ENCODE measurements at places on chromosomes 6 and 20.

DNA sequence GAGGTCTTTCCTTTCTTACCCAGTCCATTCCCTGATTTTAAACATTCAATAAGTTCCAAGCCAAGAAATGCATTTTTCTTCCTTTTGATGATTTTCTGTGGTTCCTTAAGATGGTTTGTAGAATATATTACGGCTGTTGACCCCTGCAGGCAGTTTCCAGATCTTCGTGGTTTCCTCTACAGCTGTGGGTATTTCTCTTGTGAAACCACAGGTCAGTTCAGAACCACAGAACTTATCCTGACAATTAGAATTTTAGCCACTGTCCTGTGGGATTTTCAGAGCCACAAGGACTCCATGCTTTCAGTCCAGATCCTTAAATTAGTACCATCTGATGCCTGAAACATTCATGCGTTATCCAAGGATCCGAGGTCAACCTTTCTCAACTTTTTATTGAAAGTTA lies 29.7 kb upstream of the EXOC2 start:
- DNase-seq: no peak

GRCh38 chr6:358847-359246 lies 32.7 kb upstream of the IRF4 start:
- DNase-seq: no peak

DNA sequence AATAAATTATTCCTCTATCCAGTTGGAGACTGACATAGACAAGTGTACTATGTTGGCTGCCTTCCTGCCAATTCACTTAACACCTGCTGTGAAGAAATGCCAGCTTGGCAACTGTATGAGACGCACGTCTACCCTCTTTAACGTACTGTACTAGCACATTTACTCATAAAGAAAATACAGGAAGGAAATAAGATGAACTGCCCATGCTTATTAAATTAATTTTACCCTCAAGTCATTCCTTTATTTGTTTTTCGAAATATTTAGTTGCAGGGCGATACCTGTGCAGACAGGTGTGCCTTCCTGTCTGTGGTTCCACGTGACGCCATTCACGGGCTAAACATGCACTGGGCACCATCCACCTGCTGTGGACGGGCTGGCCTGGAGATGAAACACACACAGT lies 52.0 kb downstream of the PSMG4 start:
- DNase-seq: no peak

- no peak for DNase-seq
These were observed 94.5 kb upstream of the BTN3A2 start for GRCh38 chr6:26270486-26270861.

GRCh38 chr6:76861403-76861802 lies 601.9 kb downstream of the HTR1B start:
- peak; percentile 7 for DNase-seq

DNA sequence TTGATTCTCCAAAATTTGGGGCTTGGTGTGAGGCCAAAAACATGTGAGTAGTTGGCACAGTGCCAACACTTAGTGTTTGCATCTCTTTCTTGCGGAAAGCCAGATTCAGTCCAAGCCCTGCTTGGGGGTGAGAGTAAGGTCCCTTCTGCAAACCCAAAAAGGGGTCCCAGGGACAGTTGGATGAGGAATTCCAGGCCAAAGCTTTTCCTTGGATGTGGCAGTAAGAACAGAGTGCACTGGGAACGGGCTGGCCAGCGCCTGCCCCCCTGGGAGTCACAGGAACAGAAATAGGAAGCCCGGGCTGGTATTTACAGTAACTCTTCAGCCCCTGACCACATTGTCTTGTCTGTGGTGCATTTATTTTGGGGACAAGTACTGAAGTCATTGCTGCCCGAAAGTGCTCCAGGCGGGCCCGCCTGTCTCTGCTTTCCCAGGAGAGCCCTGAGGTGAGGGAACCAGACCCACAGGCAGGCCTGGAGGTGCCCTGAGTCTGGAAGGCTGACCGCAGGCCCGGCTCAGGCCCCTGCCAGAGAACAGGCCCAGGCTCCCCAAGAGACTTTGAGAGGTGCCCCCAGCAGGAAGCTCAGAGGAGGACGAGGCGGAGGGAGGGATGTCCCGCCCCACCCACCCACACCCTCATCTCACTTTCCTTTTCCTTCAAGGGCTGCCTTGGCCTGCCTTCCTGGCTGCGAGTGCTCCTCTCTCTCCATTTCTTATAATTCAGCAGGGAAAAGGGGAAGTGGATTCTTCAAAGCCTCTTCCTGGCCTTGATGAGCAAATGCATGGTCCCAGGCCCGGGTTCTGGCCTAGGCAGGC lies 218.4 kb downstream of the MAFB start:
- DNase-seq: no peak

GRCh38 chr20:11499101-11499634 lies 418.5 kb upstream of the BTBD3 start:
- DNase-seq: peak; percentile 14

- no peak for DNase-seq
These were observed 70.9 kb downstream of the OPN5 start for GRCh38 chr6:47852727-47853126.

- no peak for DNase-seq
These were observed 31.8 kb downstream of the MLIP start for GRCh38 chr6:54142889-54143519.

DNA sequence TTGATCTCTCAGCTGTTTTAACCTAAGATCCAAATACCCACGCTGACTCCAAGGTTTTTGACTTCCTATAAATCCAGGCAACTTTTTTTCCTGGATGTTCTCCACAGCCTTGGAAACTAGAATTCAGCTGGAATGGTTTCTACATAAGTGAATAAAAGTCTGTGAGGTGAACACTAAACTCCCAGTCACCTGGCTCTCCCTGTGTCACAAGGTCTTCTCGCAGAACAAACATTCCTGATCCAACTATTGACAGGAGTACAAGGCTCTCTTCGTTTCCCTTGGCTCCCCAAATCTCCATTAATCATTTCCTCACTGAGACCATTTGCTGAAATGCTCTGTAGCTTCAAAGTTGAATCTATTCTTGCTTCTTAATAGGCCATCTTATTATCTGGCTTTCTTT lies 265.7 kb downstream of the ADGRG6 start:
- DNase-seq: no peak

GRCh38 chr20:1330075-1330830 lies 1.3 kb upstream of the SDCBP2 start:
- DNase-seq: no peak

DNA sequence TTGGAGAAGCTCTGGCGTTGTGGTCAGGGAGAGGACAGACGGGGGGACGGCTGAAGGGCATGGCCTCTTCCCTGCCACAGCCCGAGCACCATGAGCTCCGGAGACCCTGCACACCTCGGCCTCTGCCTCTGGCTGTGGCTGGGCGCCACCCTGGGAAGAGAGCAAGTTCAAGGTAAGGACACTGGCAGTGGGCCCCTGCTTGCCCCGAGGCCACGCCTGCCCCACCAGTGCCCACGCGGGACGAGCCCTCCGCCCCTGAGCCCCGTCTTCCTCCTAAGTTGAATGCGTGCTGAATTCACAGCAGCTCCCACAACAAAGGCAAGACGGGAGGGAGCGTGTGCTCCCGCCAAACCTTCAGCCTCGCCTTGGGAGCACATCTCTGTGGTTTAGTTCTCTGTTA lies 2.0 kb downstream of the COL20A1 start:
- no peak for DNase-seq

DNA sequence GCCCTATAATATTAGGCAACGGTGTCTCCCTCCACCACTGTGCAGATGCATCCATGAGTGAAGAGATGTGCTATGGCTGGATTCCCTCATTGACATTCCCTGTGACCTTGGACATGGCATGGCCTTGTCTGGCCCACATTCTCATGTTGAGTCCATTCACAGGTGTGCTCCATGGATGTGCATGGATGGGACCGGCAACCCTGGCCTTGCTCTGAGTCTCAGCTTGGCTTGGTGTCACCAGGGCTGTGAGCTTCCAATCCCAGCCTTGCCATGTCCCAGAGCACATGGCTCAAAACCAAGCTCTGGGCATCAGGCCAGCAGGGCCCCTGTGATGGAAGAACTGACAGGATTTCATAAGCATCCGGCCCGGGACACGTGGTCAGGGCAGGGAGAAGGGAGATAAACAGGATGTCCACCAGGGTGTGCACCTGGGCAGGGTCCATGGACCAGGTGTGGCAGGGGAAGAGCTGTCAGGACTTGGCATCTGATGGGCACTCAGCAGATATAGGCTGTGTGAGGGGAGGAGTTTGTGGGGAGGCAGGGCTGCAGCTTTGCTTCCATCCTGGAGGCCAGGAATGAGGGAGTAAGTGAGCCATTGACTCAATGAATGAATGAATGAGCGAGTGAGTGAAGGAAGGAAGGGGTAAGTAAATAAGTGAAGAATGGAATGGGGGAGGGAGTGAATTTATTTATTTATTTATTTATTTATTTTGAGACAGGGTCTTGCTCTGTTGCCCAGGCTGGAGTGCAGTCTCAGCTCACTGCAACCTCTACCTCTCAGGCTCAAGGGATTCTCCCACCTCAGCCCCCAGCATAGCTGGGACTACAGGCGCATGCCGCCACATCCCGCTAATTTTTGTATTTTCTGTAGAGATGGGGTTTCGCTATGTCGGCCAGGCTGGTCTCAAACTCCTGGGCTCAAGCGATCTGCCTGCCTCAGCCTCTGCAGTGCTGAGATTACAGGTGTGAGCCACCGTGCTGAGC lies 15.7 kb downstream of the NRSN2 start:
- peak; percentile 21 for DNase-seq

- DNase-seq: no peak
These were observed 32.1 kb downstream of the PREX1 start for GRCh38 chr20:48795732-48796131.

GRCh38 chr20:56788041-56788670 lies 159.1 kb downstream of the TFAP2C start:
- DNase-seq: peak; percentile 98

GRCh38 chr6:147223736-147224135 lies 19.5 kb downstream of the STXBP5 start:
- no peak for DNase-seq

GRCh38 chr6:44260451-44261297 lies 3.3 kb upstream of the SLC35B2 start:
- DNase-seq: no peak

GRCh38 chr20:37988306-37988954 lies 44.8 kb downstream of the TTI1 start:
- no peak for DNase-seq

DNA sequence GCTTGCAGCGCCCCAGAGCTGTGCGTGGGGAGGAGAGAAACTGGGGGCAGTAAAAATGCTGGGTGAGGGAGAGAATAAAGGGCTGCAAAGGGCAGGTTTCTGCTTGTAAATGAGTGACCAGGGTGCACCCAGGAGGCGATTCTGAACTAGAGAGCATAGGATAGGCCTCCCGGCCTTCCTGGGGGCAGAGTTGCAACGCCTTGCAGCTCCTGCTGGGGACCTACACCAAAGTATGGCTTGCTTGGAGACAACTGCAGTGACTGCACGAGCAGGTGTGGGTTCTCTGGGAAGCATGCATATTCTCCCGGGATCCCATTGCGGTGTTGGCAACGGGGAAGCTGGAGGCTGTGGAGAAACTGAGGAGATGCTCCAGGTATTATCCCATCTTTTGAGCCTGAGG lies 111.6 kb upstream of the SPACA1 start:
- no peak for DNase-seq

- DNase-seq: no peak
These were observed 68.7 kb upstream of the TAB2 start for GRCh38 chr6:149248693-149249369.

DNA sequence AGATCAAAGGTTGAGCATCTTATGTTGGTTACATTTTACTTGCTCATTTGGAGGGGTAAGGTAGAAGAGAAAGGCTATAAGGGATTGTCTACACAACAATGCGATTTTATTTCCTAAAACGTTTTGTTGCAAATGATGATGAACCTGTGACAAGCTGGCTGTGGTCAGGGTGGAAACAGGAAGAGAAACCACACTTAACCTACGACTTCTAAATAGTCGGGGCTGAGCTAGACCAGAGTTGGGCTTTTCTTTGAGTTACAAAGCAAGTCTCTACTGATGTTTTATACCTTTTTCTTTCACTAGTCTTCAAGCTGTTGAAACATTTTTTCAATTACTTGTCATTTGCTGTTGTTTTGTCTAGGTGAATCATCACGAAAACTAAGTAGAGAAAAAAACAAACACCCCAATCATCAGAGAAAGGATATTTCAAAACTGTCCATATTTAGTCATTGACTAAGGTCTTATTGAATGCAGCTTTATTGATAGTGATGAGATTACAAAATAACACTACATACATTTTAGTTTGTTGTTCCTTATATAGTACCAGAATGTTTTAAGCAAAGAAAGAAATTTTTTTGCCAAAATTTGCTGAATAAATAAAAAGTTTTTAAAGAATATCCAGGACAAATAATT lies 18.0 kb downstream of the KLHL31 start:
- DNase-seq: no peak

GRCh38 chr6:159125951-159126352 lies 43.2 kb upstream of the FNDC1 start:
- DNase-seq: no peak

GRCh38 chr20:47535088-47535487 lies 33.4 kb downstream of the NCOA3 start:
- DNase-seq: no peak

DNA sequence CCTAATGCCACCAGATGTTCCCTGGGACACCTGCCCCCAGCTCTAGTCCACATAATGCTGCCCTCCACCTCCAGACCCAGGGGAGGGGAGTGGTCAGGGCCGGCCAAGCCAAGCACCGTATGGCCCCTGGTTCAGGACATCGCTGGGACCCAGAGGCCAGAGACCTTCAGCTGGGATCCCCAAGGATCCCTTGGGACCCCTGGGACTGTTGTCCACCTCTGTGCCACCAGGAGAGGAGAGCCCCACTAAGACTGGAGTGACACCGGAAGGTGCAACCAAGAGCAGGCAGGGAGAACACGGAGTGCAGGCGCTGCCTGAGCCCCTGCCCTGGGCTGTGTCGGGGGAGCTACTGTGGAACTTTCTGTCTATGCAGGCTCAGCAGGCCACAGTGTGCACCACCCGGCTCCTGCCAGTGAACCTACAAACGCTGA lies 43.6 kb downstream of the CTCFL start:
- no peak for DNase-seq

DNA sequence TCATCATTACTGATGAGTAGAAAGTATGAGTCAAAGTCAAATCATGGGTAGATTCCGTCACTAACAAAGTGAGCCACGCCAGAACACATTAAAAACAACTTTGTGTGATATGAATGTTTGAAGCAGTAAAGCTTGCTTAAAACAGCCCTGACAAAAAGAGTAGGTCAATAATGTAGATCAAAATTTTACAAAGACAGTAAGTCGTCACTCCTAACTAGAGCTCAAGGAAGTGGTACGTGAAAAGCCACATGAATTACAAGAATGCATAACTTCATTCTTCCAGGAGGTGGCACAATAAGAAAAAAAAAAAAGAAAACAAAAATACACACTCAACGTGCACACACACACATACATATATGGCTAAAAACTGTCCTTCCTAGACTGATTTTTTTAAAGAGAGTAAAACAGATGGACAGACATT lies 69.9 kb downstream of the HACE1 start:
- DNase-seq: peak; percentile 55

- peak; percentile 15 for DNase-seq
These were observed 841.8 kb downstream of the PHF3 start for GRCh38 chr6:64477391-64477790.

- DNase-seq: peak; percentile 76
These were observed 2.3 kb upstream of the ADGRF1 start for GRCh38 chr6:47044397-47044796.

All from kidney glomerular epithelial cell (primary cell).